ENCODE measurements at places on chromosomes 16 and 17. TPM values are rescaled to one million over a fixed set of nuclear protein-coding genes. Genes with fewer than 3 reads are reported as not detected.

The RPL23 gene
- 2,790 TPM for total RNA-seq

The TEKT1 gene
- total RNA-seq = not detected

The HSD17B1 gene
- total RNA-seq = 0.93 TPM

The SKAP1 gene
- total RNA-seq = not detected

The MYH8 gene
- total RNA-seq = not detected

The SDR42E1 gene
- 0.01 TPM for total RNA-seq

The SOX15 gene
- total RNA-seq = 0.18 TPM

The LGALS9B gene
- total RNA-seq = not detected

The CCL17 gene
- not detected for total RNA-seq

The CACNG5 gene
- total RNA-seq = not detected

The SLFN14 gene
- not detected for total RNA-seq

The IGFBP4 gene
- total RNA-seq = 4.9 TPM

The TBC1D3H gene
- 0.09 TPM for total RNA-seq

The PLEKHM1 gene
- total RNA-seq = 7.1 TPM

The B9D1 gene
- total RNA-seq = 27.7 TPM
